Daoy (cell line): ENCODE measurements at places on chromosomes 7 and 10. TPM values are rescaled to one million over a fixed set of nuclear protein-coding genes. Genes with fewer than 3 reads are reported as not detected.
A peak's percentile ranks its signal among the peaks of the same experiment; 100 is the strongest.

DNA sequence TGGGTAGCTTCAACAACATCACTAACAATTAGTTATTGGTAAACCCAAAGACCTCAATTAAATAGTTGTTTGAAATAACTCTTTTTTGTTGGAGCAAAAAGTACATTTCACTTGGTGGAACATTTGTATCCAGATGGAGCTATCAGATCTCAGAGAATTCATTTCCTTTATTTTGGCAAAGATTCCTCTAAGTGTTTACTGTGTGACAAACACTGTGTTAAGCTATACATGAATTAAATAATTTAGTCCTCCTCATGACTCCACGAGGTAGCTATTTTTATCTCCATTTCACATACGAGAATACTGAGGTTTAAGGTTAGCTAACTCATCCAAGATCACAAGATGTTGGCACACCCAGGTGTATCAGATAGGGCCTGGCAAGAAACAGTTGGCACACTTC, 104.0 kb upstream of the IMMP2L start:
- no peak for DNase-seq

GRCh38 chr10:24503461-24504320, 220.0 kb downstream of the ARHGAP21 start:
- peak; percentile 55 for DNase-seq

GRCh38 chr10:47414752-47415519, 30.8 kb upstream of the ZNF488 start:
- no peak for DNase-seq

Gene GRB10
- 66.3 and 78.2 TPM in 2 replicates for total RNA-seq

GRCh38 chr7:24566274-24566673, 7.0 kb upstream of the PALS2 start:
- no peak for DNase-seq

- no peak for DNase-seq
These were observed 122.9 kb downstream of the LYZL1 start for GRCh38 chr10:29411666-29412315.

DNA sequence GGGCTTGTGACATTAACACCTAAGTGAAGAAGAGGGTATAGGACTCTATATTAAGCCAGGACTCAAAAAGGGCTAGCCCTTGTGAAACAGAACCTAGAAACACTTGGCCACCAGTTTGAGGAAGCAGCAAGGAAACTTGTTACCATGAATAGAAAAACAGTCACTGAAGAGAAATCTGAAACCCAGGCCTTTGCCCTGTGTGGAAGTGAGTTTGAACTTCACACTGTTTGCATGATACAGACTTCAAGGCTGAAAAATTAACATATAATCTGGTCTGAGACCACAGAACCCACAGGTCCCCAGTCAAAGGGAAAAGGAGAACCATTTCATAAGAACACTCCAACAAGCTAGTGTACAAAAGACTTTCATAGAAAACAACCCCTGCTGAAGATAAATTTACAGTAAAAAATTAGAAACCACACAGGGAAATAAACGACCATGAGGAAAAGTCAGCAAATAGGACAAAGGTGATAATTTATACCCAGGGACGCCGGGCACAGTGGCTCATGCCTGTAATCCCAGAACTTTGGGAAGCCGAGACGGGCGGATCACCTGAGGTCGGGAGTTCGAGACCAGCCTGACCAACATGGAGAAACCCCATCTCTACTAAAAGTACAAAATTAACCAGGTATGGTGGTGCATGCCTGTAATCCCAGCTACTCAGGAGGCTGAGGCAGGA, 76.1 kb downstream of the SKIDA1 start:
- DNase-seq: no peak

DNA sequence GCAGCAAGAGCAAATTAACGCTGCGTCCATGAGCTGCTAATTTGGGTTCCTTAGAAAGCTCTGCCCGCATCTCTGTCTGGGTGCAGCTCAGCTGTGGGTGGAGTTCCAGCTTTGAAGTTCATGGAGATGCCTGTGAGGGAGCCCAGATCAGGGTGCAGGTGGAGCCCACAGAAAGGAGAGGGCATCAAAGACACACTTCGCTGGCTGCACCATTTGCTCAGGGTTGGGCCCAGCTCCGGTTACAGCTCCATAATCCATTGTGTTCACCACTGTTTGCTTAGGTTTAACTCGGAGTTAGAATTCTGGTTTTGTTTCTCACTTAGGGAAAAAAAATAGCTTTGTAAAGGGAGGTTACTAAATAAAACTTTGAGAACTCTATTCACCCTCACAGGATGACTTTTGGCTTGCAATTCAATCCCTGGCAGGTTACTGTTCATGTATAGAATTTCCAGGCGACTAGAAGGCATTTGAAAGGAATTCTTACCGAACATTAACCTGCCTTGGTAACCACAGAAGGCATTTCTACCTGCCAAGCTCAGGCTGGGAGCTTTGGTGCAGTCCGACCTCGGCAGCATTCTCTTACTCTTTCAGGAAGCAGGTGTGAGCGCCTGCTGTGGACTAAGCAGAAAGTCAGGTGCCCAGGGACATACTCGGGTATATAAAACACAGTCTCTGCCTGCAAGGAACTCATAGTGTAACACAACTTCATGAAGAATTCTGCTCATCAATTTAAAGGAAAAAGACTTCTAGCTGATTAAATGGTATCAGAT, 179.5 kb upstream of the RNF32 start:
- DNase-seq: no peak

Gene SORCS3
- total RNA-seq: not detected in 2 replicates

DNA sequence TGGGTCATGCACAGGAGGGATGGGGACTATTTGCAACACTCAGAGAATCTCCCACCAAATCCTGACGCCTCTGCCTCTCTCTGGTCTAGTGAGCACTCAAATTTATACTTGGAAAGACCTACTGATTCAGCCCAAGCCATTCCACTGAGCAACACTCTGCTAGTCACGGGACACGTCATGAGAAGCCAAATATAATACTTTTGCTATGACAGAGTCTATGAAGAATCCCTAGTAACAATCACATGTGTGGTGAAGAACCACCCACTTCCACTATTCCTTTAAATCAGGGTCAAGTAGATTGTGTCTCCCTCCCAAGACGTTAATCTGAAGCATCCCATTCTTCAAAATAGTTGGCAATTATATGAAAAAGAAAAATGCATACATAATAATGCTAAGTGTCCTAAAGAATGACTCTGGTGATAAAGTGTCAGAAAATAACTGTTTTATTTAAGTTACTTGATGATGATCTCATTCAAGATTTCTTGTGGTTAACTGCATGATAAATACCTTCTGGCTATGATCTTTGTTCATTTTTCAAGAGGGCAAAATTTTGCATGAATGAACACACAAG, 28.5 kb downstream of the CHCHD3 start:
- peak; percentile 95 for DNase-seq

- no peak for DNase-seq
These were observed 53.8 kb upstream of the PFKFB3 start for GRCh38 chr10:6148908-6149307.

GRCh38 chr7:36309716-36310115, 79.9 kb upstream of the ANLN start:
- no peak for DNase-seq

- DNase-seq: no peak
These were observed 6.4 kb upstream of the PDCD4 start for GRCh38 chr10:110865186-110865808.

Gene PPP1R3C
- 0.54 and 0.74 TPM in 2 replicates for total RNA-seq

DNA sequence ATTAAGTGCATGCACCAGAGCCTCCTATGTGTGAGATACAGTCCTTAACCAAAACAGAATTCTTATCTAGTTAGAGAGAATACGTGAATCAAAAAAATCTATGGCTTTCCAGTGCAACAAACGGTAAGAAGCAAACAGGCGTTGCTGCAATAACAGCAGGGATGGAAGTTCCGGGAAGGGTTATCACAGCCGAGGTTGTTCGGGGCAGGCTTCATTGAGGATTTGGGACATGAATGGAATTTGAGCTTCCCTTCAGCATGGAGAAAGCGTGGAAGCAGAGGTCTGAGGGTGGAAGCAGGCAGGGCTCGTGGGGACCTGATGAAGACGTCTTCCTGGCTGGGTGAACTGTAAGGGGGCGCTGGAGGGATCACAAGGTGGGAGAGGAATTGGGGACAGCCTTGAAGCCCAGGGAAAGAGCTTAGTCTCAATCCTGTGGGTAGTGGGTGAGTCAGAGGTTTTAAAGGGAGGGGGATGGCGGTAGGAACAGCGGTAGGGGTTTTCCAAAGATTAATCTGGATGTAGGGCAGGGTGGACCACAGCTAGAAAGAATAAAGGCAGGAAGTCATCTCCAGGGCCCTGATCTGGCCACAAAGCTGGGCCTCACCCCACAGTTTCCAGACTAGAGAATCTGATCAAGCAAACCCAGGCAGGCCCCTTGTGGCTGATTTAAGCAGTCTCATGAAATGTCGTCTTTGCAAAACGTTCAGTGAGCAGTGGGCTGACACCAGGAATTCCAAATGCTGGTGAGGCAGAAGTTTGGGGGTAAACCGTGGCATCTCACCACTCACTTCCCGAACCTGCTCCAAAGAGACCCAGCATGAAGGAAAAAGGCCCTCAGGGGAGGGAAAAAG, 65.1 kb downstream of the CALML3 start:
- peak; percentile 86 for DNase-seq

Gene CDCA7L
- total RNA-seq: 102 and 166 TPM in 2 replicates

Gene OLAH
- not detected in 2 replicates for total RNA-seq

GRCh38 chr10:42645103-42645502, 6.7 kb upstream of the ZNF33B start:
- no peak for DNase-seq

DNA sequence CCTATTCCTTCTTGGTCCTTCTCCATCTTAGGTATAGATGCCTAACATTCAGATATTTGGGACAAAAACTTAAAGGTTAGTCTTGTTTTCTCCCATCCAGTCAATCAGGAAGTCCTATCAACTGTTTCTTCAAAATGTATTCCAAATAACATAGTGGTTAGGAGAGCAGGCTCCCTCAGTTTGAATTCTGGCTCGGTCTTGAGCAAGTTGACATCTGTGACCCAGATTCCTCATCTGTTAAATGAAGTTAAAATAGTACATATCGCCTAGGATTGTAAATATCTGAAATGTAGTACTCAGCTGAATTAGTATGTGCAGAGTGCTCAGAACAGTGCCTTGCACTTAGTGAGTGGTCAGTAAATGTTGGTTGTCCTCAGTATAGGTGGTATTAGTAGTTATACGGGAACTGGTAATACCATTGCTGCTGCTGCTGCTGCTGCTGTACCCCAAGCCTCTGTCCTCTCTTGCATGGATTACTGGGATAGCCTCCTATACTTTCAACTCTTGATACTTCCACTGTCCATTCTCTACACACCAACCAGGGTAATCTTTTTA, 58.6 kb downstream of the RALA start:
- no peak for DNase-seq
